Suppressor macrophage (primary cell): ENCODE measurements at places on chromosomes 12 and 14.
A peak's percentile ranks its signal among the peaks of the same experiment; 100 is the strongest.

GRCh38 chr12:82870771-82871377 lies 184.2 kb downstream of the TMTC2 start:
- DNase-seq: no peak

GRCh38 chr12:78880078-78880477 lies 15.5 kb downstream of the SYT1 start:
- no peak for DNase-seq

DNA sequence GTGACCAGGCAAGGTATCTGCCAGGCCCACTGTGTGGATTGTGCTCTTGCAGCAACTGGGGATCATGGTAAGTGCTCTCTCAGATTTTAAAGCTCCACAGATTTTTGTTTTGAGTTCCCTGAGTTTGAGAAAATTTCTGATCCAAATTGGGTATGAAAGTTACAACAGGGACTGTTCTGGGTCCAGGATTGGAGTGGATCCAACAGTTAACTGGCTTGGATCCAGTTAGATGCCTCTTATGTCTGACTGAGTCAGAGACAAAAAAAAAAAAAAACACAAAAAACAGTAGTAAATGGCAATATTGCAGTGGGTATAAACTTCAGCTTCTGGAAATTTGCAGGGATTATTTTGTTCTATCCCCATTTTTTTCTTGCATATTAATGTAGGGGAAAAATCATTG lies 598.8 kb downstream of the C12orf50 start:
- DNase-seq: no peak

- no peak for DNase-seq
Observed at GRCh38 chr12:79151956-79152355, 287.4 kb downstream of the SYT1 start.

DNA sequence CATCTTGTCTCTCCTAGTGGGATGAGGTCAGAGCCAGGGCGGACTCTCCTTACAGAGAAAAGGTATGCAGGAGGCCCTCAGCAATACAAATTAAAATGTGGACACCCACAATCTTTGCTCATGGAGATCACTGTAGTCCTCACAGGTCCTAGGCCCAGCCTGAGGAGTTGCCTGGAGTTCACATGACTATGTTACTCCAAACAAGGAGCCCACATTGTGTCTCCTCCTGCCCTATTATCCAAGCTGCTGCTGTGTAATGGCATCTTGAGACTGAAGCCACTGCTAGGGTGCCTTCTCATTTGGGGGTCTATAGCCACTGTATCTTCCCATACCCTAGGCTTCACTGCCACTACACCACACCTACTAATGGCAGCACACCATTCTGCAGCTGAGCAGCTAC lies 11.0 kb downstream of the OR4K1 start:
- DNase-seq: no peak

DNA sequence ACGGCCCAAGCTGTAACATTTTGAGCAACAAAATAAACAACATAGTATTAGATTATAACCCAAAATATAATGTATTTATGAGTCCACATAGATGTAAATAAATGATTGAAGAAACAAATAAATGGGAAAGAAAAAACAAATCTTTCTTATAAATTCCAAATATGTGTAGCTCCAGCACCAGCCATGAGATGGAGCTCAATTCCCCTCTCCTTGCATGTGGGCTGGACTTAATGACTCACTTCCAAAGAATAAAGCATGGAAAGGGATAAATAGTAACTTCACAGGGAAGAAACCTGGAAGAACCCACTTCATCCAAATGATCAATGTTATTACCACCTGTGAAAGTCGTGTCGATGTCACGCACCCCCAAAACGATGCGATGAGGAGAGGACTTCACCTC lies 158.8 kb downstream of the RPAP3 start:
- peak; percentile 21 for DNase-seq

- DNase-seq: no peak
Observed at GRCh38 chr12:90112666-90113065, 404.0 kb upstream of the ATP2B1 start.

DNA sequence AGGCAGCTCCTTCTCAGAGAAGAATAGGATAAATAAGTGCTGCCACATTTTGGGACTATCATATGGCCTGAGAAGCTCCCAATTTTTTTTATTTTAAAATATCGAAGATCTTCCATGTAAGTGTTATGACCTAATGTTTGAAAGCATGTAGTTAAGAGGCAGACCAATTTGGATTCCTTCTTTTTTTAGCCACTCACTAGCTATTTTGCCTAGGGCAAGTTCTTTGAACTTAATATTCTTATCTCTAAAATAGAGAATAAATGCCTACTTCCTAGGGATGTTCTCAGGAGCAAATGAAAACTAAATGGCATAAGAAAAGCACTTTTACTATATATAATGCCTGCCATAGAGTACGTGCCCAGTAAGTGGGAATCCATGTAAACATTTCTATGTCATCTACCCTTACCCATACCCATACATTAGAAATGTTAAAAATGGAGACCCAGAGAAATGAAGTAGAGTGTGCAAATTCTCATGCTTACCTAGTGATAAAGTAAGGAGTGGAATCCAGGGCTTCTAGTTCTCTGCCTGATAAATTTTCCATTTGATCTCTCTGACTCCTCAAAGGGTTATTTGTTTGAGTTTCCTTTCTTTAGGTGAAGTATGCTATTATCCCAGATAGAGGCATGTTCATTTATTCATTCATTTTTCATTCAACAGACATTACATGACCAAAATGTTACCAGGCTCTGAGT lies 148.3 kb downstream of the TGFB3 start:
- no peak for DNase-seq

DNA sequence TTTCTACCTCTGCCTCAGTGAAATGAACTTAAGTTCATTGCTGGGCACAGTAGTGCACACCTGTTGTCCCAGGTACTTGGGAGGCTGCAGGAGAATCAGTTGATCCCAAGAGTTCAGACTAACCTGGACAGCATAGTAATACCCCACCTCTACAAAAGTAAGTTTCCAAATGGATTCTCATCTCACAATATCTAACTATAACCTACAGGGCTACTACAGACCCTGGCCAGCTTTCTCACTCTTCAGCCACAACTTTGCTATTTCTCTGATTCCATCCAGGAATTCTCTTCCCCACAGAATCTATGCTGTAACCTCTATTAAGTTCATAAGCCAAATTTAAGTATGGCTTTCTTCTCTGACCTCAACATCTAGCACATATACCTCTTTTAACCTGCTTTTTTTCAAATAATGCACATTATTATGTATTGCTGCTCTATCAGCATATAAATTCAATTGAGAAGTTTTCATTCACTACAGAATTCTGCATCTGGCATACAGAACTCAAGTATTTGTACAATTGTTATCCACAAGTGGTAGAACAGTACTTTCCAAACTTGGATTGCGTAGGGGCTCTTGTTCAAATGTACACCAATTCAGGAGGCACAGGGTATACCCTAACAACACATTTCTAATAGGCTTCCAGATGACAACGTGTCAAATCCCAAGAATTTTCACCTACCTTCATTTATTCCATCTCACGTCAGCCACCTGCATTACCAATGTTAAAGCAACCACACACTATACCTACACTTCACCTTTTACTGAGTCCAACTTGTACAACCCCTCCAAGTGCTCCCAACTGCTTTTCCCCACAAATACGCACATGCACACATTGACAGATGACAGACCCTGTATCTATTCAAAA lies 3.8 kb downstream of the RPS29 start:
- no peak for DNase-seq

GRCh38 chr12:79435742-79436141 lies 255.0 kb downstream of the PAWR start:
- DNase-seq: no peak

DNA sequence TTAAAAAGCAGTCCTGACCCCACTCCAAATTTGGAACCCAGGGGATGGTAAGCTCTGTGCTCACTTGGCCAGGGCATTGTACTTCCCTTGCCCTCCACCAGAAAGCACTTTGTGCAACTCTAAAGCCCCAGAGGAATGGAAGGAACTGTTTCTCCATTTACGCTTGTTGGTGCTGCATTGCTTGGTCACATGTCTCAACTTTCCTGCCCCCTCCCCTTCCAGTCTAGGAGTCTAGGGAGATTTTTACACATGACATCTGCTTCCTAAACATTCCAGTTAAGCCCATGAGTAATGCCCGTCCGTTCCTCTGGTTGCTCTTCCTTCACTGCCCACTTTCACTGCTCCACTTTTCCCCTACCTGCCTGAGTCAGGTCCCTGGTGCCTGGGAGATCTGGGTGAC lies 92.6 kb upstream of the MAP1LC3B2 start:
- DNase-seq: no peak

- peak; percentile 40 for DNase-seq
Observed at GRCh38 chr12:90102957-90103652, 394.5 kb upstream of the ATP2B1 start.

DNA sequence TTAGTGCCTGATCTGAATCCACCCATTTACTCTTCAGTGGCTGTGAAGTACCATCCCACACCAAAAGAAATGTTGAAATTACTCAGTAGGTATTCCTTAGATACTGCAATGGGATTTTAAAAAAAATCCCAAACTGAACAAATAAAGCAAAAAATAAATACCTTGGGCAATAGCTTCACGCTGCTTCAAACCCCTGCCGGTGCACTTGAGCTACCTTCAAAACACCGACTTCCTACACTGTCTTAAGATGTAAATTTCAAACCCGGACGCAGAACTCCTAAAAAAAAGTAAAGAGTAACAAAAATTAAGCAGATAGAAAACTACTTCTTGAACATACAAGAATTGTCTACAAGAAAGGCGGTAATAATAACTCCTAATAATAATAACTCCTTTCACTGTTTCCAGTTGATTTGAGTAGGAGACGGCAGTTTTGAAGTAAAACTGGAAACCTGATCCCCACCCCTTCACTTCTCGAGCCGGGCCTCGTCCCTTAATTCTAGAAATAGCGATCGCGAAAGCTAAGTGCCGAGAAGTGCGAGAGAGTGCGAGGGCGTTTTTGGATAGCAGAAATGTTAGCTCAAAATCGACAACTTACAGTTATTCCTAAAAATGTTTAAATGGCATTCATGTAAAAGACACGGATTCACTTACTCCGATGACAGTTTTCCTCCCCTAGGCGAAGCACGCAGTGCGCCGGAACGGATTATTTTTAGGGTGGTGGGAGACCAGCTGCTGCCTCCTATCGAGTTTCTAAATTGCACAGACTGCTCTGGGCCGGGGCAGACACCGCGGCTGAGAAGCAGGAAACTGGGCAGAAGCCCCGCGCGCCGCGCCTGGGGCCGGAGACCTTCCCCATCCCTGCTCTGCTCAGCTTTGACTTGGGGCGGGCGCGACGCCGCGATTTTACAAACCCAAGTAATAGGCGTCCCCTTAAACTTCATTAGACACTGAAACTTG lies at the start of gene ABCC9:
Gene ABCC9 (minus strand): TSS at position 878 of the 957 bp plus-strand sequence. CDS start 4,752 bp downstream, outside the sequence.
- DNase-seq: peak; percentile 5

GRCh38 chr14:99253890-99254289 lies 18.1 kb downstream of the BCL11B start:
- DNase-seq: no peak

DNA sequence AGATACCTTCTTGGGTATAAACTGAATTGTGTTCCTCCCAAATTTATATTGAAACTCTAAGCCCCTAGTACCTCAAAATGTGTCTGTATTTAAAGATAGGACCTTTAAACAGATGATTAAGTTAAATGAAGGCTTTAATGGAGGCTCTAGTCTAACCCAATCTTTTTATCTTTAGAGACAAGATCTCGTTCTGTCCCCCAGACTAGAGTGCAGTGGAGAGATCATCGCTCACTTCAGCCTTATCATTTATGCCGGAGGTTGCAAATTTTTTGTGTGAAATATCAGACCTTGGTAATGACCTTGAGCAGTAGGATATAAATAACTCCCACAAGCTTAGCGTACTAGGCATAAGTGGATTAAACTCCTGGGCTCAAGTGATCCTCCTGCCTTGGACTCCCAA lies 81.8 kb downstream of the C14orf132 start:
- no peak for DNase-seq

- no peak for DNase-seq
Observed at GRCh38 chr14:23492618-23493272, 23.2 kb downstream of the NGDN start.

GRCh38 chr14:34322940-34323418 lies 139.1 kb downstream of the SPTSSA start:
- peak; percentile 72 for DNase-seq

- no peak for DNase-seq
Observed at GRCh38 chr12:123908884-123909725, 63.5 kb downstream of the CCDC92 start.

GRCh38 chr14:58793131-58793740 lies 155.5 kb downstream of the DACT1 start:
- no peak for DNase-seq

- DNase-seq: no peak
Observed at GRCh38 chr12:544941-545635, 85.3 kb downstream of the B4GALNT3 start.

- no peak for DNase-seq
Observed at GRCh38 chr12:15208140-15208539, 13.1 kb downstream of the RERG start.

DNA sequence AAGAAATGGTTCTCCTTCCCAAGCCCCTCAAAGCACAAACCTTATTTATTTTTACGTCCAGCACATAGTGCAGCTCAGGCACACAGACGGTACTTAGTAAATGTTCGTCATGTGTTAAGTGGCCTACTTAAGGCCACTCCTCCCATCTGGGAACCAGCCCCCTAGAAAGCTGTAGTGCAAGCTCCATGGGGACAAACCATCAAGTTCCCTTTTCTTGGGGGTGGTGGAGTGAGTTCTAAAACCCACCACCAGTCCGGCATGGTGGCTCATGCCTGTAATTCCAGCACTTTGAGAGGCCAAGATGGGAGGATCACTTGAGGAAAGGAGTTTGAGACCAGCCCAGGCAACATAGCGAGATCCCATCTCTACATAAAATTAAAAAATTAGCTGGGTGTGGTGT lies 49.4 kb downstream of the PITPNM2 start:
- DNase-seq: no peak

DNA sequence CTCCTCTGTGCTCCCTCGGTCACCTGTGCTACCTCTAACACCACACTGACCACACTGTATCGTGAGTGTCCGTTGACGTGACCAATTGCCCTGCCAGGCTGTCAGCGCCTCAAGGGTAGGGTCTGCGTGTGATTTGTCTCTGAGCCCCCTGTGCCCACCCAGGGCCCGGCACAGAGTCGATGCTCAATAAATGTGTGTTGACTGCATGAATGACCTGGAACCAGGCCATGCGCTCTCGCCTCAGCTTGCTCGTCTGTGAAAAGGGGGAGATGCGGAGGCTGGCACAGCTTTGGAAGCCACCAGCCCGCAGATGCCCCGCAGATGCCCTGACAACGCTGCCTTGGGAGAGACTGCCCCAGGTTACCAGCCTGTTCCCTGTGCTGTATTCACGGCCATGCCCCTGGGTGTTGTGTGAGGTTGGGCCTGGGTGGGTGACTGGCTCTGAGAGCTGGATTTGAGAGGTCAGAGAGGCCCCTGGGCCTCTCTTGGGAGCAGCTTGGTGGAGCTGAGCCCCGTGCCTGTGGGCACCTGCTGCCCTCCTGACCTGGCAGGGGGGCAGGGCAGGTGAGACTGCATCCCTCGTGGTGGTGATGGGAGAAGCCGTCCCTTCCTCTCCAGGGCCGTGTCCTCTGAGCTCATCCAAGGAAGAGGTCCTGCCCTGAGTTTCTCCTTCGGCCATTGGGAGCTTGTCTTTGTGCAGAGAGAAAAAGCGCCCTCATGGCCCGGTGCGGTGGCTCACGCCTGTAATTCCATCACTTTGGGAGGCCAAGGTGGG lies 43.2 kb downstream of the CYP46A1 start:
- no peak for DNase-seq

GRCh38 chr12:124352839-124353238 lies 57.9 kb downstream of the RFLNA start:
- peak; percentile 93 for DNase-seq
